ENCODE measurements at places on chromosomes 7 and 10. TPM values are rescaled to one million over a fixed set of nuclear protein-coding genes. Genes with fewer than 3 reads are reported as not detected.

The UCMA gene
- not detected for polyA plus RNA-seq

The STEAP1 gene
- polyA plus RNA-seq: 1.9 TPM

The CNTNAP2 gene
- polyA plus RNA-seq: 0.23 TPM

The FAM25A gene
- not detected for polyA plus RNA-seq

The ASB4 gene
- 1.4 TPM for polyA plus RNA-seq

The KIF11 gene
- 0.38 TPM for polyA plus RNA-seq

The FAM131B gene
- 0.27 TPM for polyA plus RNA-seq

The ENKUR gene
- polyA plus RNA-seq: not detected

The ABCC2 gene
- 0.29 TPM for polyA plus RNA-seq

The PIK3AP1 gene
- polyA plus RNA-seq: 1.4 TPM

The CLRN3 gene
- polyA plus RNA-seq: not detected

The CYP3A7 gene
- not detected for polyA plus RNA-seq

The EBF3 gene
- 8.5 TPM for polyA plus RNA-seq
